Hepatocyte (in vitro differentiated cells): ENCODE measurements at places on chromosomes 7 and 10. TPM values are rescaled to one million over a fixed set of nuclear protein-coding genes. Genes with fewer than 3 reads are reported as not detected.

- peak; percentile 16 for DNase-seq
Observed at GRCh38 chr10:43170491-43170890, 32.2 kb downstream of the CSGALNACT2 start.

DNA sequence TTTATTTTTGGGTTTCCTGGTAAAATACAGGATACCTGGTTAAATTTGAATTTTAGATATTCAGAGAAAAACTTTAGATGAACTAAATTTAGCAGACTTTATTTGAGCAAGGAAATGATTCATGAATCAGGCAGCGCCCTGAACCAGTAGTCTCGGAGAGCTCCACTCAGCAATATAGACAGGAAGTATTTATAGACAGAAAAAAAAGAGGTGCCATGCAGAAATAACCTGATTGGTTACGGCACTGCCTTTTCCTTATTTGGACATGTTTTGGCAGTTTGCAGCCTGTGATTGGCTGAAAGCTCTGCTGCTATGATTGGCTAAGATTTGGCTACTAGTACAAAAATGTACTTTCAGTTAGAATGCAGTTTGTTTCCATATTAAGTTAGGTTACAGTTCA is 198.3 kb upstream of the DKK1 start:
- DNase-seq = no peak

DNA sequence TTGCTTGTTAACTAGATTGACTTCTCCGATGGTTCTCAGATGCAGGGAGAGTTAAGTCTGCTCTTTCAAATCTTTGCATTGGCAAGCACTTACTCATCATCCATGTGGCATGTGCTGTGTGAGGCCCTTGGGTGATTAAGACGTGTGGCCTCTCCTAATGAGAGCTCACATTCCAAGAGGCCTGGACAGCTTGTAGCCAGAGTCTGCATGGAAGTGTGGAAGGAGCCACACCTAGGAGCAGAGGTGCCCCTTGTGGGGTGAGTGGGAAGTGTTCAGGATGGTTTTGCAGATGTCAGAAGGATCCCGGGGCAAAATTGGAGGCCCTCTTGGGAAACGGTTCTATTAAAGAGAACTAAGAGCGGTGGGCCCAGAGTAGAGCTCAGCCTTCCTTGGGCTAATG is 225.9 kb downstream of the PAXIP1 start:
- DNase-seq = peak; percentile 62

GRCh38 chr7:43834463-43835251 is 34.7 kb downstream of the MRPS24 start:
- no peak for DNase-seq

DNA sequence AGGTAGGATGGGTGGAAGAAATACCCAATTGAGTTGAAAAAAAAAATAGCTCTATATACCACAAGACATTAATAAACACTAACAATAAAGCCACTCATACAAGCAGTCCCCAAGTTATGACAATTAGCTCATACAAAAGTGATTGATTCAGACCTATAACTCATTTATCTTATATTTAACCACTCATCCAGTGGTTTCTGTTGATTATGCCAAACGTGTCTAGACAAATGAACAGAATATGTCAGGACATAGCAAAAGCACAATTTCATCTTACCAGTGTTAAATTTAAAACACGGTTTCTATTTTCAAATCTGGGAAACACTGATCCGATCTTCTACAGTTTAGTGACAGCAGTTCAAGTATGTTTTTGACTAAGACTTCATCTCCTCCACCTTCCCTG is 17.0 kb downstream of the ABI1 start:
- DNase-seq = no peak

DNA sequence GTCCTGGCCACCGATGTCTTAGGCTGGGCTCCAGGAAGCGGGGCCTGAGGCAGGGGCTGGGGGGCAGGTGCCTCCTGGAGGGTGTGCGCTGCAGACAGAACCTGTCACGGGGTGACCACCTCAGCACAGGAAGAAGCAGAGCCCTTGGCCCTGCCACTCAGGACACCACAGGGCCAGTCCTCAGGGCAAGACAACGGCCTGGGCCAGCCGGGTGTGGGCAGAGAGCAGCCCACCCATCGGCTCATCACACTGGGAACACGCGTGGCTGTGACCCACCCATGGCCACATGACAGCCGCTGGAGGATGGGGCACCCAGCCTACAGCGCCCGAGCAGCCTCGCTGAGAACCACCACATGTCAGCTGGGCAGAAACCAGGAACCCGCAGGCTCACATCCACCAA is 5.9 kb upstream of the DIP2C start:
- no peak for DNase-seq

DNA sequence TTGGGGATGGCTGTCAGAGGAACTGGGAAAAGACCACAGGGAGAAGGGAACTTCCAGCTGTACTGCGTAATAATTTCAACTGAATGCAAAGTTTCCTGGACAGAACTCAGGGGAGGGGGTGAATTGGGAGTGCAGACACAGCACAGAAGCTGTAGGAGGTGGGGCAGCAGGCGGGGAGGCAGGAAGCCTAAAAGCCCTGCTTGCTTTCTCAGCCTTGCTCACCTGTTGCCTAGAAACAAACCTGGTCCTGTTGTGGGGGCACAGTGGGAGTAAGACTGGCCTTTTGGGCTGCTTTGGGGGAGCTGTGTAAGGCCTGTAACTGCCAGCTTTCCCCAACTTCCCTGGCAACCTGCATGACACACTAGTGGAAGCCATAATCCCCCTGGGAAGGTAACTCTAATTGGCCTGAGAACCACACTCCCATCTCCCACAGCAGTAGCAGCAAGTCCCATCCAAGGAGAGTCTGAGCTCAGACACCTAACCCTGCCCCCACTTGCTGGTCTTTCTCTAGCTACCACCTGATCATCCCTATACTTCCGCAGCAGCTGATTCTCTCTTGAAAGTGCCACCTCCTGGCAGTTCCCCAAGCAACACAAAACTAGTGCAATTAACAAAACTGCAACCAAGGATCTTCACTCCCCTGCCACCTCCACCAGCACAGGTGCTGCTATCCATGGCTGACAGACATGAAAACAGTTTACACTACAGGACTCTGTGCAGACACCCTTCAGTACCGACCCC is 1239.3 kb downstream of the SORCS1 start:
- no peak for DNase-seq

GRCh38 chr10:62043421-62044021 is 142.0 kb downstream of the ARID5B start:
- no peak for DNase-seq

DNA sequence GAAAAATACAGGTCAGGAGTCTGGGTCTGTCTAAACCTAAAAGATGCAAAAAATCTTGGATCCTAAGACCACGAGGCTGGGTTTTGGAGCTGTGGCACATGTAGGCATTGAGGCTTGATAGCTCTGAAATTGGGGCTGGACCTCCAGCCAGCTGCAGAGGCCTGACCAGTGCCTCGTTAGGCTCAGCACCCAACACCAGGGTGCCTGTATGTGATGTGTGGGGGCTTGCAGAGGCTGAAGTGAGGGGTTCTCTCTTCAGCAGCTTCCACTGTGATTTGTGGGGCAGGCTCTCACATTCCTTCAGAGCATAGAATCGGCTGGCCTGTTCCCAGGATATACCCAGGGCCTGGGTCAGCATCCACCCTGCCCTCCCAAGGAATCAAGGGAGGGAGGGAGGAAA is 247.8 kb downstream of the BUB3 start:
- no peak for DNase-seq

- DNase-seq = peak; percentile 92
Observed at GRCh38 chr10:101041252-101041761, 10.3 kb downstream of the SFXN3 start.

- no peak for DNase-seq
Observed at GRCh38 chr10:42428534-42428933, 209.8 kb downstream of the ZNF33B start.

DNA sequence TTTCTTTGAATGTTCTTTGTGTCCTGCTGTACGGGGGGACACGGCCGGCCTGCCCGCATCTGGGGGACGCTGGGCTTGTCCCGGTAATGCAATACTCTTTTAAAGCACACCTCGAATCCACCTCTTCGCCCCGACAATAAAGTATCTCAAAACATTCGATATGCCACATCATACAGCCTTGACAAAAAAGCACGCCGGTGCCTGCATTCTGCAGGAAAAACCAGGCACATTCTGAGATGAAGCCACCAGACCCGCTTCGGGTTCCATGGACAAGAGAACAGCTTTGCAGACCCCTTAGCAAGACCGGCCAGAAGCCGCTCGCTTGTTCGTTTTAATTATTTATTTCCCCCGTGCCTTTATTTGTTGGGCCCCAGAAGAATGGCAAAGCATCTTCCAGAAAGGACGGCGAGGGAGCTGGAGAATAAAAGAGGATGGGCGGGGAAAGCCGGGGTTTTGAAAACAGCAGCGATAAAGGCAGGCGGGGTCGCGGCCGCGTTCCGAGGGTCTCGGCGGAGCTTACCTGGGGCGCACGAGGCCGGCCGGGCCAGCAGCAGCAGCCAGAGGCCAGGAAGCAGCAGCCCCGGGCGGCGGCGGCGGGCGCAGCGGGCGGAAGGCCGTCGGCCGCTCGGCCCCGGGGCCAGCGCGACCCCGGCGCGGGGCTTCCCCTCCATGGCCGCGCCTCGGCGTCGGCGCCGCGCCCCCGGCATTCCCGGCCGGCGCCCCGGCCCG is 462 bp downstream of the KIAA1549 start:
- peak; percentile 13 for DNase-seq

- no peak for DNase-seq
Observed at GRCh38 chr7:158128572-158128971, 459.1 kb downstream of the PTPRN2 start.

GRCh38 chr7:129574487-129574886 is 37.0 kb upstream of the NRF1 start:
- no peak for DNase-seq

- DNase-seq = no peak
Observed at GRCh38 chr7:47505312-47506007, 76.5 kb downstream of the TNS3 start.

- DNase-seq = no peak
Observed at GRCh38 chr10:128475686-128476367, 349.6 kb upstream of the MKI67 start.

GRCh38 chr7:140049339-140050024 is 13.3 kb downstream of the PARP12 start:
- DNase-seq = peak; percentile 58

GRCh38 chr7:24732646-24733413 is 24.4 kb downstream of the GSDME start:
- peak; percentile 55 for DNase-seq

GRCh38 chr7:953547-954327 is 743 bp downstream of the ADAP1 start:
- DNase-seq = peak; percentile 78

- DNase-seq = no peak
Observed at GRCh38 chr10:78821052-78821451, 247.7 kb upstream of the ZMIZ1 start.

- DNase-seq = no peak
Observed at GRCh38 chr10:132374176-132374575, 22.8 kb upstream of the PWWP2B start.

GRCh38 chr7:19982841-19983835 is 209.7 kb upstream of the TMEM196 start:
- DNase-seq = peak; percentile 59

DNA sequence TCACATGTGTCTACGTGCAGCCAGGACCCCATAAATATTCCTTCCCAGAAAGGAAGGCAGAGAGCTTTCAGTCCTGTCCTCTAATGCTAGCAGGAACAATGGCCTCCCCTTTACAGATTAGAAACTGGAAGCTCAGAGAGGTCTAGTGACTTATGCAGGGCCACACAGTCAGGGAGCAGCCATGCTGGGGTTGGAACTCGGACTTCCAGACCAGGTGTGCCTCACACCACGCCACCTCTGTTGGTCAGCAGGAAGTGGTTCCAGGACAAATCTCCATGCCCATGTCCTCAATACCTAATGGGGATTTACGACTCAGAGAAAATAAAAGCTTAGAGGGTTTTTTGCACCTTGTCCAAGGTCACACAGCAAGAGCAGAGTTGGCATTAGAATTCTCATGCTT is 378.9 kb downstream of the RPS24 start:
- no peak for DNase-seq

DNA sequence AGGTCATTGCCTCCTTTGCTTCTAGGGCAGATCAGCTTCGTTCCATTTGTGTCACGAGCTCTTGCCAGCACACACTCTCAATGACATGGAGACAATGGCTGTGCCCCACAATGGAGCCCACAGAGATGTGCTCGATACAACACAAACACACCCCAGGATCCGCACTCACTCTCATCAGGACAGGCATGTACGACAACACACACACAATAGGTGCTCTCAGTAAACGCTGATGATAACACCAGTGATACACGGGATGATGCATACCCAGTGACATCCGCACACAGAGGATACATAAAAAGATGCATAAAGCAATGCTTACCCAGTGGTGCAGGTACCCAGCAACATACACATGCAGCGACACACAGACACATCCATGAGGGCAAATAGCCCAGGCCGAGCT is 61.2 kb upstream of the LBX1 start:
- no peak for DNase-seq

DNA sequence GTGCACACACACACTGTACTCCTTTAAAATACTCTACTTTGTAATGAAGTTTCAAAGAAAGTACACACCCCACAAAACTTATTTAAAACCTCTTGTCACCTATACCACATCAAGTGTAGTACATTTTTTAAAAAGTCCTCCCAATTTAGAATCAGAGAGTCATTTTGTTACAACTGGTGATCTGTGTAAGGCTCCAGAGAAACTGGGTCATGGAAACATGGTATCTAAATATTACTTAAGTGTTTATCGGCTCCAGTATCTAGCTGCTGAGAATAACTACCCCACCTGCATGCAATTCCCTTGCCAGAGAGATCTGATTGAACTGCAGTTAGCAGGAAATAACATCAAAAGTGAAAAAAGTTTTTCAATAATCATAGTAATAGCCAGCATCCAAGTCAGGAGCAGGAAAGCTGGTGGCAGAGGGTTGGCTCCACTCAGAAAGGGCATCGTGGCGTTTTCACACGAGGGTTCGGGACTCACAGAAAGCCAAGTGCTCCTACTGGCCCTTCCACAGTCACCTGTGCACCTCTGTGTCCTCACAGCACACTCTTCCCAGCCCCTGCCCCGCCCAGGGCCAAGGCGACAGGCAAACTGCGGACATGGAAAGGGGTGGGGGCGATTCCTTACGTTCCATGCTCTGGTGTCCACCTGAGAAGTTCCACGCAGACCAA is 6.5 kb downstream of the RGS10 start:
- no peak for DNase-seq

Gene LGI1
- 0.60 and 2.6 TPM in 2 replicates for total RNA-seq

Gene ZNF107
- total RNA-seq = 1.8 and 2.2 TPM in 2 replicates

Gene TMEM196
- 0.17 and 0.24 TPM in 2 replicates for total RNA-seq

Gene CAMK1D
- total RNA-seq = 1.8 and 3.5 TPM in 2 replicates

Gene DLX5
- total RNA-seq = 4.0 and 5.0 TPM in 2 replicates

Gene HECW1
- 2.6 and 7.6 TPM in 2 replicates for total RNA-seq

Gene COMTD1
- total RNA-seq = 19.2 and 36.7 TPM in 2 replicates

Gene TAF3
- total RNA-seq = 3.3 and 4.1 TPM in 2 replicates

Gene JCAD
- total RNA-seq = 11.0 and 12.8 TPM in 2 replicates

Gene TAS2R39
- not detected in 2 replicates for total RNA-seq

Gene PDE6C
- total RNA-seq = 0.07 and 0.08 TPM in 2 replicates

Gene FKBP6
- 0.12 TPM in 1 of 2 replicates, not detected in the other for total RNA-seq

Gene FOXI2
- total RNA-seq = not detected in 2 replicates

Gene TAC1
- 0.48 and 1.9 TPM in 2 replicates for total RNA-seq

Gene SNX10
- 6.3 and 8.2 TPM in 2 replicates for total RNA-seq

Gene NPFFR1
- not detected in 2 replicates for total RNA-seq

Gene TFEC
- total RNA-seq = 34.8 and 37.0 TPM in 2 replicates

Gene CFAP69
- total RNA-seq = 4.3 and 7.3 TPM in 2 replicates

Gene DENND2A
- total RNA-seq = 5.9 and 6.7 TPM in 2 replicates
